ENCODE measurements at places on chromosomes 12 and 14.

DNA sequence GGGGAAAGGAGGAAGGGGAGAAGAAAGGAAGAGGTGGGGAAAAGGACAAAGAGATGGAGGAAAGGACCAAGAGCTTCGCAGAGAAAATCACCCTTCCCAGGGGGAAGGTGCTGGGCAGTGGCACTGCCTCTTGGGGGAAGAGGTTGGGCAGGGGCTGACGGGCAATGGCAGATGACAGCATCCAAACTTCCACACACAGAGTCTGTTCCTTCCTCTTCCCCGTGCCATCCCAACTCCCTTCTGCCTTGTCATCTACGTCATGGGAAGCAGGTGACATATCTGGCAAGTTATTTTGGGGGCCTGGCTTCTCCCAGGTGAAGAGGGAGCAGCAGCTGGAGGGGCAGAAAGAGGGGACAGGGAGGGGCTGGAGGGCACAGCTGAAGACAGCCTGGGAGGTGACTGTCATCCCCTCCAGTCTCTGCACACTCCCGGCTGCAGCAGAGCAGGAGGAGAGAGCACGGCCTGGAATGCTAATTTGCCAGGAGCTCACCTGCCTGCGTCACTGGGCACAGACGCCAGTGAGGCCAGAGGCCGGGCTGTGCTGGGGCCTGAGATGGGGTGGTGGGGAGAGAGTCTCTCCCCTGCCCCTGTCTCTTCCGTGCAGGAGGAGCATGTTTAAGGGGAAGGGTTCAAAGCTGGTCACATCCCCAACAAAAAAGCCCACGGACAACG, 43.9 kb upstream of the IQSEC3 start:
- DNase-seq, result no peak

- no peak for DNase-seq
These were observed 108.0 kb downstream of the EEA1 start for GRCh38 chr12:92821142-92821541.

DNA sequence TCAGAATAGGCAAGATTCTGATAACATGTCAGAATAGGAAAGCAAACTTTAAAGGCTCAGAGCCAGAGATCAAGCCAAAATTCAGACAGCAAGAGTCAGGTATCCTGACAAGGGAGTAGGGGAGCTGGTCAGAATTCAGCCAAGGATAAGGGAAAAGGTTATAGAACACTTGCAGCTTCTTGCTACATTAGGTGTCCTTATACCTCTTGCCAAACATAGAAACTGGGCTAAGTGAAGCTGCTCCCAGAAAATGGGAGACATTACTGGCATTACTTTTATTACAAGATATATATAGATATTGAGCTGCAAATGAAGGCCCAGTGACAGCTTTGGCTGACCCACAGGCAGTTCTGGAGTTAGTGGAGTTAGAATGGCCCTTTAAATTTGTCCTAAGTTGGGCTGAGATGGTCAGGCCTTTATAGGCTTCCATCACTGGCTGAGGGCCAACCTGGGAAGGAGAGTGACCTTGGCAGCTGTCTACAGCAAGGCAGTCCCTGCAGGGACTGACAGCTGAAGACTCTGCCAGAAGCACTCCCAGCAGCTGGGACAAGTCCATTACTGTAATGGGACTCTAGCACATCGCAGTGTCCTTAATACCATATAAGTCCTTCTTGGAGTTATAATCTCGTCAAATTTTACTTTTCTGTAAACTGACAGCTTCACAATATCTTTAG, 83.0 kb downstream of the LRRC9 start:
- DNase-seq, result no peak

GRCh38 chr12:46174061-46174662, 94.7 kb downstream of the SLC38A1 start:
- no peak for DNase-seq

DNA sequence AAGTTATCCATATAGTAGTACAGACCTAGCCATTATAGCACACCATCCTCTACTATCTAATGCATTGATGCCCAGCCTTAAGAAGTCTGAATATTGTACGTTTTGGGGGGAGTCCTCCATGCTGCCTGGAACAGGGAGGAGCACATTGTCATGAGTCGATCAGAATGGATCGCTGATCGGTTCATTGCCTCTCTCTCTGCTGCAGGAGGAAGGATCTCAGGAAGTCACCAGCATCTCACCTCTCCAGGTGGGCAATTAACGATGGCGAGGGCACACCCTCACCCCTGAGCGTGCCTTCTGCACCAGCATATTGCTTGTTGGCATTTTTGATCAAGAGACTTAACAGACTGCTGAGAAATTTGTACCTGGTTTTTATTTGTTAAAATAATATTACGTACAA, 11.5 kb downstream of the CCND2 start:
- DNase-seq, result no peak

GRCh38 chr12:59077575-59078426, 157.5 kb upstream of the LRIG3 start:
- DNase-seq, result no peak

GRCh38 chr12:56040963-56041551, 661 bp upstream of the RPS26 start:
- DNase-seq, result no peak

DNA sequence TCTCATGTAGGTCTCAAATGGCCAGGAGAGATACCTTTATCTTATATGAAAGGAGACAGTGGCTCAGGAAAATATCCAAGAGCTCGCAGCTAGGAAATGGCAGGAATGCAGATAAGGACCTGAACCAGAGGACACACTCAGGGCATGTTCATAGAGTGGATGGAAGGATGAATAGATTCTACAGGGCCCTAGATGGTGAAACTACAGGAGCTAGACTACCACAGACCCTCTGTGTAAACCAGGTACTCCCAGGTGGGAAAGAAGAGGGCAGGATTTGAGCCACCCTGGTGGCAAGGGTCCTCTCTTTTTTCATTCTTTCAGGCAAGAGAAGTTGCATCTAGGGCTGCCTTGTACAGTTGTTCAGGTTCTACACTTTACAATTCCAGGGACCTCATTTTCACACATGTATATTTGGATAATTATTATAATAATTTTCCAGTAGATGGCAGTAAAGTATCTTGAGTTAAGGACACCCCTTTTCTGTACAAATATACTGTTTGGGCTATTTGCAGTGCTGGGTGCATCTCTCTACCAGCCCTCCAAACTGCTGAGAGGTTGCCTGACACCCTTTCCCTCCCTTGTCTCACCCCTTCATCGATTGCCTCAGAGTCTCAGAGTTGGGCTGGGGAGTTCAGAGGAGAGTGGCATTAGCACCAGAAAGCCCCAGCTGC, 10.5 kb upstream of the ZDHHC22 start:
- no peak for DNase-seq

DNA sequence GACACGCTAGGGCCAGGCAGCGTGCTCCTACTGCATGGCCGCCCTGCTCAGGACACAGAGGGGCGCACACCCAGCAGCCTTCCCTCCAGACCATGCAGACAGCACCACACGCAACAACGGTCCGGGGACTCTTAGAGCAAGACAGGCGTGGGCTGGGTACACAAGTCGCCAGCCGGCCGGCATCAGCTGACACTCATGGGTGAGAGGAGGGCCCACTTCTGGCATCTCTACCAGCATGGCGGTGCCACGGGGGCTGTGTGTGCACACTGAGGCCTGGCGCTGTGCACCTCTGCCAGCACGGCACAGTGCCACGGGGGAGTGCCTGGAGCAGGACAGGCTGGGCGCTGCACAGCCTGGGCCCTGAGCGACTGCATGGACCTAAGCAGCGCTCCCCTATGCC, 6.7 kb upstream of the BTBD6 start:
- DNase-seq, result no peak

DNA sequence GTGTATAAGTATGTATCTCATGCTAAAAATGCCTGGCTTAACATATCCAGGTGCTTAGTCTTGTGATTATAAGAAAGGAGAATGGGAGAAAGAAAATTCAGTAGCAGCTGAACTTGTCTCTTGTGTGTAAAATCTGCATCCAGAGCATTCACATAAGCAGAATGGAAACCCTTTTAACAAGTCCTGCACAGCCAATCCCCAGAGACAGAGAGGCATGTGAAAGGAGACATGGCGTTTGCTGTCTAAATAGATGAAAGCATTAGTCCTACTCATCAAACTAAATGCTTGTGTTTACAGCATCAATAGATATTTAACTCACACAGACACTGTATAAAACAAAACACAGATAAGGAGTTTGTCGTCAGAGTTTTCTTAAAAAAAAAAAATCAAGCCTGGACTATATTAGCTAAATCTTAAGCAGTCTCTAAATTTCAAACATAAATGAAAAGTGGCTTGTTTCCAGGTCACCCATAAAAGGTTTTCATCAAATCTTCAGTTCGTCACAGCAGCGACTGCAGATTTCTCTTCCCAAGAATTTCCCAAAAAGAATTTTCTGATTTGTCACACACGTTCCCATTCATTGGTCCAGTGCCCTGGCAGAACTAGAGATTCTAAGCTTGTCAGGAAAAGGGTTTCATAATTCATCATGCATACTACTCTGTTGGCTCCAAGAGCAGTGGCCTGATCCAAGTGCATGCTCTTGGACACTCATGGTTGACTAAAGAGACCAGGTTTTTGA, 249.2 kb downstream of the BTG1 start:
- DNase-seq, result no peak

GRCh38 chr14:50823762-50824636, 7.0 kb downstream of the NIN start:
- DNase-seq, result no peak

DNA sequence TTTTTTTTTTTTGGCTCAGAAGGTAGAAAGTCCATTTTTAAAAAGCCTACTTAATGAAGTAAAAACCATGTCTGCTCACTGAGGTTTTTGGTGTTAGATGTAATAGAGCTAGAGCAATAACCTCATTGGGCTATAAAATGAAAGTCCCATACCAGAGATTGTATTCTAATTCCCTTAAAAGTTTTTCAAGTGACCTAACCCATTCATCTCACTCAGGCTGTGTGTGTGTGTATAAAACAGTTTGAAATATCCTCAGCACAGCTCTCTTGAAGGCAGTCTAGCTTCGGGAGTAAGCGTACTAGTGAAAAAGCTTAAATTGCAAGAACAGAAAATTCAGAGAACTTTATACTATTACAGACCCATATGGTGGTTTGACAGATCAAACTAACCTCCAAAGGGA, 313.8 kb downstream of the CEP128 start:
- DNase-seq, result no peak

- DNase-seq, result peak; percentile 78
These were observed 66.2 kb upstream of the PTGR2 start for GRCh38 chr14:73785336-73785833.

GRCh38 chr12:121005346-121005815, 10.9 kb downstream of the C12orf43 start:
- DNase-seq, result peak; percentile 5

DNA sequence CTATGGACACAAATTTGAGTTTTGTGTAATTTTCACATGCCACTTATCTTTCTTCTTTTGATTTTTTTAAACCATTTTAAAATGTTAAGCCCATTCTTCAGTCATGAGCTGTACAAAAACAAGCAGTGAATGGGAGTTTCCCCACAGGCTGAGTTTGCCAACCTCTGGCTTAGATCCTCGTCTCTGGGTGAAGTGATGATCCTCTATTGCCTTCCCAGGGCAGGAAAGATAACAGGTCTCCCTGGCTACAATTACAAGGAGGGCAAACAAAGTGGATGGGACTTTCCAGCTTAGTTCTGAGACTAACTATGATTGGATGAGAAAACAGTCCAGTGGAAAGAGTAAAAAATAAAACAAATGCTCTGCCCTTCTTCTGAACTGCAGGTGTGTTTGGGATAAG, 203.7 kb downstream of the SPTSSA start:
- DNase-seq, result no peak

DNA sequence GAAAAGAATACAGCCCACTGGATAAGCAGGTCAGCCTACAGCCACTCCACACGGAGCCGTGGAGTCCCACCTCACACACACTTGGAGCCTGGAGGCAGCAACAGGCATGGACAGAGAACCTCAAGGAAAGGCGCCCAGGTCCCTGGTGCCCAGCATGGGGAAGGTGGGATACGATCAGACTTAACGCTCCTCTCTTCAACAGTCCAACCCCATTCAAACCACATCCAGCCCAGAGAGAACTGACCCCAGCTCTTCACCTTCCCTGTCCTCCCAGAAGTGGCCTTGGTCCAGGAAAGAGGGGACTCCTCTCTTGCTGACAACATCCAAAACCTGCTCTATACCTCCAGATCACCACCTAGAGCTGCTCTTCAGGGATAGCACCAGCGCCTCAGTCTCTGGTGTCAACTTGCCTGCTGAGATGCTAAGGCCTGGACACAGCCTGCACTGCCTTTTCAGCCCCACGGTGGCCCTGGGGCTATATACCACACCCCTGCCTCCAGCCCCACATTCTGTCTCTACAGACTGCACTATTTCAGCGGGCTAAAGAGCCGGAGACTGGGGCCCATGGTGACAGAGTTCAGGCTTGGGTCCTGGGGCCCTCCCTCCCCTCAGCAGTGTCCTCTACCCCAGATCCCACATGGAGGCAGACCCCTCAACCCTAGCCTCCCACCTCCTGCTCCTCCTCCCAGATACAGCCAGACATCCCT, 7.0 kb downstream of the ADCY6 start:
- DNase-seq, result no peak

All from kidney epithelial cell (primary cell).